BJ (cell line): ENCODE measurements at places on chromosomes 11 and 22.

GRCh38 chr11:18352581-18352980 is 30.2 kb downstream of the GTF2H1 start:
- DNase-seq, result no peak

DNA sequence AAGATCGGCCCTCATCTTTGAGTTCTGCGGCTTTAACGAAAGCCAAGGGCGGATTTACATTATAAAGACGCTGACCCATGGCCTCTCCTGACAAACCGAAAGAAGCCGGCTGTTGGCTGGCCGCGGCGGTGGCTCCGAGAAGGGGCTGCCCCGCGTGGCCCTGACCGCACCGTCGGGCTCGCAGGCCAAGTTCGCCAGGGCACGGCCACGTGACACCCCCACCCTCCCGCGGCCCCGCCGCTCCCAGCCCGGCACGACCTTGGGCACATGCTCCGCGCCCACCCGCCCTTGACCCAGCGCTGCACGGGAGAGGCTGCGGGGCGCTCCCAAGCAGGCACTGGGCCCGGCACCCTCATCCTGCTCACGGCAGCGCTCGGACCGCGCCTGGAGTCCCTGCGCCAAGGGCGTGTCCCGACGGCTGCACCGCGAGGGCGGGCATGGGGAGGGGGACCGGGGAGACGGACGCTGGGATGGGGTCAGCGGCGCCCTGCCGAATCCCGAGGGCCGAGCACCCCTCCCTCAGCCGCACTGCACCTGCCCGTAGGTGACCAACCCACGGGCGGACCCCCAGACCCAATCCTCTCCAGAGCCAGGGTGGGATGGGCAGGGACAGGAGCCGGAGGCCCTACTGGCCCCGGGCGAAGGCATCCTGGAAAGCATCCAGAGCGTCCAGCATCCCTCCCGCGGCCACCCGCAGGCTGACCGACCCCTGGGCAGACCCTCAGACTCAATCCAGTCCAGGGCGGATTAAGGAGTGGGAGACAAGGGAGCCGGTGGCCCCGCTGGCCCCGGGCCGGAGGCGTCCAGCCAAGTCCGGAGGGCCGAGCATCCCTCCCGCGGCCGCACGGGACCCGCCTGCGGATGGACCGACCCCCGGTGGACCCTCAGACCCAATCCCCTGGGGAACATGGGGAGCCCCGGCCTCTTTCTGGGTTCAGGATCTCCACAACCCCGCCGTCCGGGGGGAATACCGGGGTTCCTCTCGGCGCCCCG is 759 bp downstream of the CPT1A start:
- no peak for DNase-seq

- no peak for DNase-seq
These were observed 123.8 kb downstream of the TEAD1 start for GRCh38 chr11:12797996-12798395.

DNA sequence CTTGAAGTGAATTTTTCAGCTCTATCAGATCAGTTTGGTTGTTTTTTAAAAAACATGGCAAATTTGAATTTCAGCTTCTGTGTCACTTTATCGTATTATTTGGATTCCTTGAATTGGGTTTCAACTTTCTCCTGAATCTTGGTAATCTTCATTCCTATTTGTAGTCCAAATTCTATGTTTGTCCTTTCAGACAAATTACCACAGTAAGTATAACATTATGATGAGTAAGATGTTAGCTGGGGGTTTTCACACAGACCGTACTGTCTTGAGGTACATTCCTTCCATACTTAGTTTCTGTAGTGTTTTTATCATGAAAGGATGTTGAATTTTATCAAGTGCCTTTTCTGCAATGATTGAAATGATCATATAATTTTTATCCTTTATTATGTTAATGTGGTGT is 28.0 kb downstream of the OR5B17 start:
- no peak for DNase-seq

DNA sequence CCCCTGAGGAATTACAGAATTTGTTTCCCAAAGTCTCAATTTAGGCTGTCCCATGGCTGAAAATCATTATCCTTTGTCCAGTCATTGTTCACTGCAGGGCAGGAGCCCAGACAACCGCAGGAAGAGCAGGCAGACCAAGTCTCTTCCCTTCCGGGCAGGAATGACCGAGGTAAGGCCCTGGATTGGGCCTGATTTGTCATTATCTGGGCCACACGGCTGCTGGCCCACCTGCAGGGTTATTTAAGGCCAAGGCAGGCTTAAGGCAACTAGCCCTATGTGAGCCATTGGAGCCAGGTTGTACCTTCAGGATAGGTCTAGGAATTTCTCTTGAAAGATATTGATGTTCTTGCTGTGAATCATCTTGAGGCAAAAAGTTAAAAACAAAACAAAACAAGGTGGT is 9.7 kb upstream of the IL10RA start:
- no peak for DNase-seq

DNA sequence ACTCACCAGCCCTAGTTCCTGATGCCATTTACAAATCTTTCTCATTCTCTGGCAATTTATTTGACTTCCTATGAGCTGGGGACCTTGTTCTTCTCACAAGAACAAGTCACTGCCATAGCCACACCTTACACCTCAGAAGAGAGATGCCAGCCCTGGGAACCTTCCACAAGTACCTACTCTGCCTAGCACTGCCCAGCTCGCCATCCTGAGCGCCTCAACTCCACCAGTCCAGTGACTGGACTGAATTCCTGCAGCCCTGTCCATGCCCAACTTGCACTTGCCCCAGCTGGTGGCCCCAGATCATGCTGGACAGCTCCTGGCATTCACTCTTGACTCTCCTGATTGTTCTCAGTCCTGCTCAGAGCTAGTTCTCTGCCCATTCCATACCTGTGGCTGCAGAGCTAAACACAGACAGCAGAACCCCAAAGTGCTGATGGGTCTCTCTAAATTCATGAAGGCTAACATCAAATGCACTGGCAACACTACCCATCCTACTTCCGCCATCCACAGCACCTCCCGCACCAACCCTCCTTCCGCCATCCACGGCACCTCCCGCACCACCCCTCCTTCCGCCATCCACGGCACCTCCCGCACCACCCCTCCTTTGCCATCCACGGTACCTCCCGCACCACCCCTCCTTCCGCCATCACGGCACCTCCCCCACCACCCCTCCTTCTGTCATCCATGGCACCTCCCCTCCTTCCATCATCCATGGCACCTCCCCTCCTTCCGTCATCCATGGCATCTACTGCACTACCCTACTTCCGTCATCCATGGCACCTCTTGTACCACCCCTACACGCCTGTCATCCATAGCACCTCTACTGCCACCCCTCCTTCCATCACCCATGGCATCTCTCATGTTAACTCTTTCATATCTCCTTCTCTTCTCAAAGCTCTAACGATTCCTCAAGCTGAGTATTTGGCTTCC is 23.6 kb upstream of the SLC25A1 start:
- no peak for DNase-seq

DNA sequence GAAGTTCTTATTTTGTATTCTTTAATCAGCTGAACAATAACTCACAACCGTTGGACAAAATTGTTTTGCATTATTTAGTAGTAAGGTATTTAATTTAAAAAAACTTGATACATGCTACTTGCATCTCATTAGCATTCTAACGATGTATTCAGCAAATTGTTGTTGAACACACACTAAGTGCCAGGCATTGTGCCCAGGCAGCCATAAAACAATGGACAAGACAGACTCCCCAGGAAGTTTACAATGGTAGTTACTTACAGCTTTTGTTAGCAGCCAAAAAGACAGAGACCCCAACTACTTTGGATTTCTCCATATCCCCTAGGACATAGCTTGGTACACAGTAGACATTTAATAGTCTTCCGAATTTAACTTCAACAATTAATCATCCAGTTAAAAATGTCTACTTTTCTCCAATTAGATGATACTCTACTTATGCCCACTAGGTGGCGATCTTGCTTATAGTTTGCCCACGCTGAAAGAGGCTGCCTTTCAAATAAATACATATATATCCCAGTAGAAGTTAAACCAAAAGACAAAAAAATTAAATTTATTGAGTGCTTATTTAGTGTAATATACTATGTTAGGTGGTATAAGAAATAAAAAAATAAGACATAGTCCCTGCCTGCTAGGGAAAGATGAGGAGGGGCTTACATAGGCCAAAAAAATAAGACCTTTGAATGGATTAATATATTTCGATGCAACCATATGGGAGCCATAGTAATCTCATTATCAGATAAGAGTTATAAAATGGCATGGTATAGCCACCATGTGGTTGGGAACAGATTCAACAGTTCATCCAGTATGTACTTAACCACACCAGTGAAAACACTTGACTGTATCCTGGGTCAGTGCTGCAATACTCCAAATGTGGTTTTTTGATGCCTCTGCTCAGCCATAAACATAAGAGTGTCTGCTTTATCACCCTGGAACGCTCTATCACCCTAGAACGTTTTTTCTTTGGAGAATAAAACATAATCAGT is 2.0 kb upstream of the FJX1 start:
- no peak for DNase-seq

DNA sequence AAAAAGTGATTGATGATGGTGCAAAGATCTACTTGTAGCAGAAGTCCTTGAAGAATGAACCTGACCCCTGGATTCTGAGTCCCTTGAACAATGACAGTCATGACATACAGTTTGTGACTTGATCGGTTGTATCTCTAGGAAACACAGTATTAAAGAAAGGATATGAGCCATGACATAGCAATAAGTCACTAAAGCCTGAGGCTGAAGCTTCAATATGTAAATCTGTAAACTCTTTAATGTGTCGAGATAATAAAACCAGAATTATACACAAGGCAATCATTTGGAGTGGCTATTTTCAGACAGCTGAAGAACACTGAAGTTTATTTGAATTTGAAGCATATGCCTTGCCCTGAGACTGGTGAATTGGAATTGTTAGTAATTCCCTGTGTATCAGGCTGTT is 911.5 kb upstream of the RAG2 start:
- no peak for DNase-seq

- DNase-seq, result no peak
These were observed 448.3 kb downstream of the INSC start for GRCh38 chr11:15563054-15563453.
